ENCODE measurements at places on chromosomes 1 and 21.

DNA sequence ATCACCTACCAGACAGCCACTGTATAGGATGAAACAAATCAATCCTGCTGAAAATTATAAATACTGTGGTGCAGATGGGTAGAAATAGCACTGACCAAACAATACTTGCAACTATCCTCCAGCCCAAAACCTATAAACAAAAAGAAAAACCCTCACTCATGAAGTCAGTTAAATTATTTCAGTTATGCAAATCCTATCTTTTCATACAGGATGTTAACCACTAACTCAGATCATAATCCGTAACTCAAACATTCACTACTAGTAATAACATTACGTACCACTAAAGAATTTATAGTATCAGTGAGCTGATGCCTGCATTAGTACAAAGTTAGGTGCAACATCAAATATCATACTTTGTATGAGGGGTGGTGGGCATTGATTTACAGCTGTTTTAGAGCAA is 2.6 kb downstream of the NDC1 start:
- peak; percentile 41 for DNase-seq

- DNase-seq: no peak
These were observed 11.3 kb upstream of the RHEX start for GRCh38 chr1:206041640-206042039.

DNA sequence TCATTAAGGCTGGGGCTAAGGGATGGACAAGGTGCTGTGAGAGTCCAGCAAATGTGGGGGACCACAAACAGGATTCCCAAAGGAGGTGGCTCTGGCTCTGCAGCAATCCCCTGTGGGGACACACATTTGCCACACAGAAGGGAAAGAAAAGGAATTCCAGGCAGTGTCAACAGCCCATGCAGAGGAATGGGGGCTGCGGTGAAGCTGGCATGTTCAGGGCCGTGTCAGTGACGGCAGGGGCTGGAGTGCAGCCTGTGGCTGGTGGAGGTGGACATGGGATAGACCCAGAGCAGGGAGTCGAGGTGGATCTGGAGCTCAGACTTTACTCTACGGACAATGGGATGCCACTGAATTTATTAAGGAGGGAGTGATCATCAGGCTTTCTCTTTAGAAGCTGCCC is 183.2 kb downstream of the TRABD2B start:
- no peak for DNase-seq

DNA sequence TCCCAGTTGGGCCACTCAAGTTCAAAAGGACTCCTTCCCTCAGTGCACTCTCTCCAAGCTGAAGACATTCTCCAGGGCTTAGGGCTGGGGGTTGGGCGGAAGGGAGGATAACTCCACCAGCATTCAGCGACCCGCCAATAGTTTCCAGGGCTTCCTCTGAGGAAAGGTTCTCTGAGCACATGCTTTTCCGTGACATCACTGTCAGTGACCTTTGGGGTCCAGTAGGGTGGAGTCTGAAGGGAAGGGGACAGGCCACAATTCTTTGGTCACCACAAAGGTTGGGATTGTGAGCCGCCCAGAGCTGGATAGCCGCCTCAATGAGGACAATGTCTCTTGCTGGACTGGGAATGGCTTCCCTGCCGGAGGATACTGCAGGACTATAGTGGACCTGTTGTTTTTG is 22.8 kb upstream of the RXRG start:
- DNase-seq: no peak

Measured in HFFc6 (cell line).